ENCODE measurements at places on chromosomes 16 and 17. TPM values are rescaled to one million over a fixed set of nuclear protein-coding genes. Genes with fewer than 3 reads are reported as not detected.
A peak's percentile ranks its signal among the peaks of the same experiment; 100 is the strongest.

TBC1D3G gene
- not detected for total RNA-seq

TEKT5 gene
- total RNA-seq: not detected

SPDYE4 gene
- not detected for total RNA-seq

SLC47A1 gene
- 7.1 TPM for total RNA-seq

OSGIN1 gene
- 2.0 TPM for total RNA-seq

WSCD1 gene
- 2.0 TPM for total RNA-seq

PROCA1 gene
- total RNA-seq: 5.4 TPM

PABPN1L gene
- total RNA-seq: not detected

TMEM256 gene
- 57.0 TPM for total RNA-seq

CD300H gene
- not detected for total RNA-seq

TBX6 gene
- 0.74 TPM for total RNA-seq

TMEM107 gene
- 57.6 TPM for total RNA-seq

- H3K4me3 ChIP-seq: no peak overlapping the region
- H3K27ac ChIP-seq: no peak overlapping the region
- peaks cover 6% of the 10 kb centered on the region for H3K4me1 ChIP-seq
- H3K36me3 ChIP-seq: no peaks in the 10 kb centered on the region
- DNase-seq: peak; percentile 29
- no peaks in the 10 kb centered on the region for H3K27me3 ChIP-seq
Observed at GRCh38 chr16:11258553-11259492, 2.8 kb upstream of the SOCS1 start.

- H3K27ac ChIP-seq: no peak overlapping the region
- H3K4me3 ChIP-seq: peak overlapping the region; percentile 90
- no peaks in the 10 kb centered on the region for H3K36me3 ChIP-seq
Observed at GRCh38 chr16:27315333-27316037, 1.7 kb downstream of the IL4R start.

GRCh38 chr16:19907161-19907992 lies 22.7 kb upstream of the GPRC5B start:
- H3K27me3 ChIP-seq: no peaks in the 10 kb centered on the region
- DNase-seq: peak; percentile 41
- H3K4me3 ChIP-seq: no peak overlapping the region
- no peaks in the 10 kb centered on the region for H3K4me1 ChIP-seq
- H3K36me3 ChIP-seq: no peaks in the 10 kb centered on the region

GRCh38 chr16:52077607-52078006 lies 469.3 kb downstream of the TOX3 start:
- H3K27me3 ChIP-seq: no peaks in the 10 kb centered on the region
- H3K4me3 ChIP-seq: no peak overlapping the region
- no peak for DNase-seq
- H3K27ac ChIP-seq: no peak overlapping the region
- H3K36me3 ChIP-seq: no peaks in the 10 kb centered on the region

DNA sequence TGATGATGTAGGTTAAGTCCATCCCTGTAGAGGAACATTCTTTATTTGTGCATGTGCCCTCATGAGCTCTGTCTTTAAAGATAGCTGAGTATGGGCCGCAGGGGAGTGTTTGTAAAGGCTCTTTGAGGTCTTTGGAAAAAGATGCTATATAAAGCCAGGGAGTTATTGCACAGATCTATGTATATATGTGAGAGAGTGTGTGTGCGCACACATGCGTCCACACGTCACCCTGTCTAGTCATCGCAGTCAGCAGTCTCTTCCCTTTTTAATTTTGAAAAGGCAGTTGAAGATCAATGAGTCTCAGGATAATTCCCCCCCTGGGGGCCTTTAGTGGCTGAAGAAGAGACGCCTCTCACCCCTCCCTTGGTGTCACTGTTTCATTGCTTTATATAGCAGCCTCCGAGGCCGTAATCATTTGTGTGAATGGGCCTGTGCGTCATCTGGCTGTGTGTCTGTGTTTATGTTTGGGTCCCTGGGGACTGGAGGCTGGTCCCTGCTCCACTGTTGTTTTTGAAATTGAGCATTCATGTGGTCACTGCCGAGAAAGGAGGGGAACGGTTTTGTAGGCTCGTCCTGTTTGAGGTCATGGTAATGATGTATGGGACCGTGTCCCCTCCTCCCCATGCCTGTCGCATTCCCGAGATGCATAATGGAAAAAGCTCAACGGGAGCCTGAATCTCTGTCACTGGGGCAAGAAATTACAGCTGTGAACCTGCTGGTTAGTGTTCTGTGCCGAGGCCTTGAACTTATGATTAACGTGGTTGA lies 143.9 kb downstream of the SNX29 start:
- no peaks in the 10 kb centered on the region for H3K36me3 ChIP-seq
- H3K4me3 ChIP-seq: no peak overlapping the region
- no peaks in the 10 kb centered on the region for H3K27me3 ChIP-seq
- DNase-seq: no peak
- peaks cover 5% of the 10 kb centered on the region for H3K4me1 ChIP-seq

GRCh38 chr17:76569607-76570279 lies 15.9 kb downstream of the ST6GALNAC2 start:
- no peaks in the 10 kb centered on the region for H3K27me3 ChIP-seq
- no peaks in the 10 kb centered on the region for H3K4me1 ChIP-seq
- H3K4me3 ChIP-seq: no peak overlapping the region
- DNase-seq: no peak
- H3K27ac ChIP-seq: no peak overlapping the region
- no peaks in the 10 kb centered on the region for H3K36me3 ChIP-seq

DNA sequence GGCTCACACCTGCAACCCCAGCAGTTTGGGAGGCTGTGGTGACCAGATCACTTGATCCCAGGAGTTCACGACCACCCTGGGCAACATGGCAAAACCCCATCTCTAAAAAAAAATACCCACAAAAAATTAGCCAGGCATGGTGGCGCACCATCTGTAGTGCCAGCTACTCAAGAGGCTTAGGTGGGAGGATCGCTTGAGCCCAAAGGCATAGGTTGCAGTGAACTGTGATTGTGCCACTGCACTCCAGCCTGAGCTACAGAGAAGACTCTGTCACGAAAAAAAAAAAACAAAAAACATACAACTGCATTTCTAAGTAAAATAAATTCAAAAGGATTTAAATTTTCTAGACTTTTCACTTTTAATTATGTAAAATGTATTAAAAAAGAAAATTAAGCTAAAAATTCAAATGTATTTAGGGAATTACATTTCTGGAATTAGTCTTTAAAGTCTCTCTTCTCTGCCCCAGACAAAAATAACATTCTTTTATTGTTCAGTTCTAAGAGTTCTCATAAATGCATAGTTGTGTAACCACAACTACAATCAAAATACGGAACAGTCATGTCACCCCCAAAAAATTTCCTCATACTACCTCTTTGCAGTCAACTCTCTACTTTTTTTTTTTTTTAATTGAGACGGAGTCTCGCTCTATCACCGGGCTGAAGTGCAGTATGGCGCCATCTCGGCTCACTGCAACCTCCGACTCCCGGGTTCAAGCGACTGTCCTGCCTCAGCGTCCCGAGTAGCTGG lies 14.1 kb downstream of the FAM222B start:
- DNase-seq: no peak
- no peak overlapping the region for H3K27ac ChIP-seq
- no peaks in the 10 kb centered on the region for H3K4me1 ChIP-seq
- H3K27me3 ChIP-seq: no peaks in the 10 kb centered on the region
- H3K4me3 ChIP-seq: no peak overlapping the region
- H3K36me3 ChIP-seq: no peaks in the 10 kb centered on the region

DNA sequence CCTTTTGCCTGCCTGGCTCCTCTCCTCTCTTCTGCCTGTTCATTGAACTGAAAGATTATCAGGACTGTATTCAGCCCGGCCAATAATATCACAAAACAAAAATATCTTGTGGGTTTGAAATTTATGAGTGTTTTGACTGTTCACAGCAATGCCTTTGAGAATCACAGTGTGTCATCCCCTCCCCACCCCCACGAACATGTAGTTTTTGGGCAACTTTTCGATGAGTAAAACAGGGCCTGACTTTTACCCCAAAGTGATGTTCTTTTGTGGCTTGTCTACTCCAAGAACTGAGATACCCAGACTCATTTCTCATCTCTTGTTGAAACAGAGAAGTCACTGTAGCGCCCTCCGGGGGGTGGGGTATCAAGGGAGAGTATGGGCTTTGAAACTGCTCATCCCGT lies 675.7 kb downstream of the WWOX start:
- H3K4me1 ChIP-seq: peaks cover 9% of the 10 kb centered on the region
- no peak overlapping the region for H3K4me3 ChIP-seq
- no peak overlapping the region for H3K27ac ChIP-seq
- H3K27me3 ChIP-seq: no peaks in the 10 kb centered on the region
- no peaks in the 10 kb centered on the region for H3K36me3 ChIP-seq

- no peak within 1 kb of the TSS for H3K27ac ChIP-seq
- DNase-seq: no peak
- H3K36me3 ChIP-seq: no peaks in the 10 kb centered on the region
- no peaks in the 10 kb centered on the region for H3K27me3 ChIP-seq
Observed at GRCh38 chr17:74466111-74466827, at the start of gene CD300A. Gene CD300A (plus strand): TSS chr17:74466634. CDS start chr17:74466704, 70 bp downstream.

DNA sequence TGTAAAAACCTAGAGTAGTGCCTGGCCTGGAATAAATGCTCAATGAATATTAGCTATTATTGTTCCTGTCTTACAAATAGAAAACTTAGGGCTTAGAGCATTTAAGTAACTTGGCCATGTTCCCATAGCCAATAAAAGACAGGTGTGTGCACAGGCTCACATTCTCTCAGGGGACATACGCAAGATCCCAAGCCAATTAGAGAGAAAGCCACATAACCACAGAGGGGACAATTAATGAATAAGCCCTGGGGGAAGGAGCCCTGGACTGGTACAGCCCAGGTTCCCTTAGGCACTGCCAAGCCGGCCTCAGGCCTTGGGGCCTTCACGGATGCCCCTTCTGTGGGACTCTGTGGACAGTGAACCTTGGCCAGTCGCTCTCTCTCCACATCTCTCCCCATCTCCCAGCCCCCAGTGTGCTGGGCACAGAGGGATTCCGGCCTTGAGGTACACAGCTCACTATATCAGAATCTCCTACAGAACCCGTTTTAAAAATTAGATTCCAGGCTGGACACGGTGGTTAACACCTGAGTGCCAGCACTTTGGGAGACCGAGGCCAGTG lies 27.3 kb upstream of the ABCC12 start:
- DNase-seq: no peak
- H3K4me3 ChIP-seq: no peak overlapping the region
- no peaks in the 10 kb centered on the region for H3K27me3 ChIP-seq
- no peaks in the 10 kb centered on the region for H3K4me1 ChIP-seq

DNA sequence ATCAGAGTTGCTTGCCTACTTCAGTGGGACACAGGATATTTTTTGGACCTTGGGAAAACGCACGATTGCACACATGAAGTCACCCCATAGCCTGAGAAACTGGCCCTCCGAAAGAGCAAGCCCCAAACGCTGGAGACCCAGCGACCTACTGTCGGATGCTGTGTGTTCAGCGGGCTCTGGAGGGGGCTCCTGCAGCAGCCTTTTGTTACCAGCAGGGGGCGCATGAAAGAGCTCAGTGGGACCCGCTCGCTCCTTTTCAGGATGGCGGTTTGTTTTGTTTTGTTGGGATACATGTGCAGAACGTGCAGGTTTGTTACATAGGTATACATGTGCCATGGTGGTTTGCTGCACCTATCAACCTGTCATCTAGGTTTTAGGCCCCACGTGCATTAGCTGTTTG lies 28.4 kb downstream of the MYH3 start:
- H3K27me3 ChIP-seq: no peaks in the 10 kb centered on the region
- no peaks in the 10 kb centered on the region for H3K4me1 ChIP-seq
- DNase-seq: no peak
- no peak overlapping the region for H3K4me3 ChIP-seq
- H3K27ac ChIP-seq: no peak overlapping the region

DNA sequence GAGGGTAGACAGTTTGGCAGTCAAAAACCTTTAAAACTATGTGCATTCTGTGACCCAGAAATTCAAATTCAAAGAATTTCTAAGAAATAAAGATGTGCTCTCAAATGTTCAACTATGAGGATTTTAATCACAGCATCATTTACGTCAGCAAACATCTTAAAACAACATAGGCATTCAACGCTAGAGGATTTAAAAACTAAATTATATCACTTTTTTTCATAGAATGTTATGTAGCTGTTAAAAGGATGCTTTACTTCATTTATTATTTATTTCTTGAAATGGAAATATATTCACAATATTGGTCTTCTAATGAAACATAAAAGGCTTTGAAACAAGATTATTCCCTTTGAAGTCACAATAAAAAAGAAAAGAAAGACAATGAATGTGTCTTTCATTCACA lies 3.6 kb downstream of the GLP2R start:
- peaks cover 6% of the 10 kb centered on the region for H3K4me1 ChIP-seq
- H3K27me3 ChIP-seq: no peaks in the 10 kb centered on the region
- peak overlapping the region; percentile 56 for H3K27ac ChIP-seq
- DNase-seq: no peak

GRCh38 chr16:61900482-61900881 lies 135.8 kb downstream of the CDH8 start:
- no peak for DNase-seq
- H3K4me3 ChIP-seq: no peak overlapping the region
- H3K27ac ChIP-seq: no peak overlapping the region
- no peaks in the 10 kb centered on the region for H3K4me1 ChIP-seq

DNA sequence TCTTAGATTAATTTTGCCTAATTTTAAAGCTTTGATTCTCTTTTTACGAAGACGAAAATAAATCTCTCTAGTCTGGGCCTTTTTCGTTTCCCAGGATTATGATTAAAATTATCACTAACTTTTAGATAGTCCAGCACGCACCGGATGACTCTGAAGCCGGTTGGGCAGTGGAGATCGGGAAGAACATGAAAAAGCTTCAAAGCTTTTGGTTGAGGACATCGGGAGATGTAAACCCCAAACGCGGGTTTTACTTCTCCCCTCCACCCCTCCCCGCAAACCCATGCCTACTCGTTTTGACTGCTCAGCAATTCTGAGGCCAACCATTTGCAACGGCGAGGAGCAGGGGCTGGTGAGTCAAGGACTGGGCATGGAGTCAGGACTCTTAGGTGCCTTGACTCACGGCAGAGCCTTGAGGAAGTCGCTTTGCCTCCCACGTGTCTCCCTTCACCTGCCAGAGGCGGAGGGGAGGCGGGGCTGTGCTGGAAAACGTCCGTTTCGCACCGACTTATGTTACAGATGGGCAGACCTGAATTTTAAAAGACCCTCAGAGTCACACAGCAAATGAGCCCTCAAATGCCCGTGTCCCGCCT lies 989 bp upstream of the DUSP14 start:
- no peaks in the 10 kb centered on the region for H3K36me3 ChIP-seq
- H3K27me3 ChIP-seq: no peaks in the 10 kb centered on the region
- H3K4me1 ChIP-seq: peaks cover 1% of the 10 kb centered on the region
- peak overlapping the region; percentile 60 for H3K4me3 ChIP-seq

DNA sequence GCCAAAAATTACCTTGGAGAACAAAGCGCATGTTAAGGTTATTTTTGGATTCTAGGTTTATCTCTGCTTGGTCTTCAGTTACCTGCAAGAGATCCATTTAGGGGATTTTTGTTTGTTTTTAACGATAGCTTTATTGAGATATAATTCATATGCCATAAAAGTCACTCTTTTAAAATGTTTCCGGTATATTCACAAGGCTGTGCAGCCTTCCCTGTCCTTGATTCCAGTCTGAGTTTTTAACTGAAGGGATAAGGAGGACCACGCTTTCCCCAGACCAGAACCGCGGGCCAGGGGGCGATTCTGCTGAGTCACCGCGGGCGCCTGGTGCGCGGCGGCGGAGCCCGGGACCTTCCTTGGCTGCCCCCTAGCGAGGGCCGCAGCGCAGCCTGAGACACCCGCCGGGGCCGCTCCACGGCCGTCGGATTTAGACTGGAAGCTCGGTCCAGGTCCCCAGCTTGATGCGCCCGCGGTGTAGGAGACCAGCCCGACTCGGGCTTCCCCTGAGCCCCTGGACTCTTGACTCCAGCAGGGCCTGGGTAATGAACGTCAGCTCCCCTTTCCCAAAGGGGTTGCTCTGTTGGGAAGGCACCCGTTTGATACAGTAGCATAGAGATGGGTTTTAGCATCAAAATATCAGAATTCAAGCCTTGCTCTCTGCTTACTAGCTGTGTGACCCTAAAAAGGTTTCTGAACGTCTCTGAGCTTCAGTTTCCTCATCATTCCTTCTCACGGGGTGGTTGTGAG lies 50.0 kb upstream of the STH start:
- H3K36me3 ChIP-seq: no peaks in the 10 kb centered on the region
- peak; percentile 78 for DNase-seq
- peaks cover 2% of the 10 kb centered on the region for H3K4me1 ChIP-seq
- H3K27ac ChIP-seq: no peak overlapping the region
- no peaks in the 10 kb centered on the region for H3K27me3 ChIP-seq
